ENCODE measurements at places on chromosomes 7 and 10.

GRCh38 chr7:112283382-112283910 is 77.0 kb downstream of the ZNF277 start:
- DNase-seq, result no peak

DNA sequence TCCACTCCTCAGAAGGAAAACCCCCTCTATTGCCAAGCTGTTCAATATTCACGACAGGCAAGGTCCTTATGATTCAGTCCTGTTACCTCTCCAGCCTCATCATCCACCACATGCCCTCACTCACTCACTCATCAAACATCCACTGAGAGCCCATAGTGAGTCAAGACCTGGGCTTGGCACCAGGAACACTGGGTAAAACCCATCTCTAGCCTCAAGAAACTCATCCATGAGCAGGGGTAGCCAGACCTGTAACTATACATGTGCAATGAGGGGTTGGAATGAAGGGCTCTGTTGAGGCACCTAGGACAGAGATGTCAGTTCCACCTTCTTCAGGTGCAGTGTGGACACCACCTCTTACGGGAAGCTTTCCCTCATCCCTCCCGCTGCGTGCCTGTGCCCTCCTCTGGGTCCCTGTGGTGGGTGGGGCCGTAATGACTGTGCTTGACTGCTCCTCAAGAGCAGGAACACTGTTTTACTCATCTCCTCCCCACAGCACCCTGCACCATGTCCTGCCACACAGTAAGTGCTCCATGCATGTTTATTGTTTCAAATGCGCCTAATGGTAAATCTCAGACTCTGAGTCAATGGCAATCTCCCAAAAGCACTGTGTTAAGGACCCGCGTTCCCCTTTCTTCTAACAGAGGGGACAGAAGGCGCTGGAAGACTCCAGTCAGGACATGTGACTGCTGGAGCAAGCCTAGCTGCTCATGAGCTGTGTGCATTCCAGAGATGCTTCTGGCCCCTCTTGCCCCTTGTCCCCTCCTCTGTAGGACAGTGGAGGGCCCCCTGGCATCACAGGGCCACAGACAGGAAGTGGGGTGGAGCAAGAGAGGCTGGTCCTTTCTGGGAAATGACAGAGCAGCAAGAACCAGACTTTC is 95.4 kb downstream of the HIPK2 start:
- peak; percentile 75 for DNase-seq

GRCh38 chr7:22949944-22950343 is 64.0 kb downstream of the HYCC1 start:
- DNase-seq, result peak; percentile 13

DNA sequence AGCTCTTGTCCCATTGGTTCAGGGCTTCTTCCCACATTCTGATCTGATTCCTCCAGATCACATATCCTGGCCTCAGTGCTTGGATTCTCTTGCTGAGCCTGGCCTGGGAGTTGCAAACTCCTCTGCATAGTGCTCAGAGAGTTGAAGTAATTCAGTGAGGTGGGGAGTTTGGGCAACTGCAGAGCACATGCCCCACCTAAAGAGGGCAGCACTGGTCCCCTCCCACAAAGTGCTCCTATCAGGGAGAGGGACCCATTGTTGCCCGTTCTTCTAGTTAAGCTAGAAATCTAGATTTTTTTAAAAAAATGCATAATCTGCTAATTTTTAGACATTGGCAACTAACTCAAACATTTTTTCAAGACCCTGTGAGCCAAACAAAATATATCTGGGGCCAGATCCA is 45.1 kb downstream of the CHN2 start:
- DNase-seq, result no peak

GRCh38 chr10:100043344-100043743 is 33.6 kb upstream of the DNMBP start:
- DNase-seq, result no peak

DNA sequence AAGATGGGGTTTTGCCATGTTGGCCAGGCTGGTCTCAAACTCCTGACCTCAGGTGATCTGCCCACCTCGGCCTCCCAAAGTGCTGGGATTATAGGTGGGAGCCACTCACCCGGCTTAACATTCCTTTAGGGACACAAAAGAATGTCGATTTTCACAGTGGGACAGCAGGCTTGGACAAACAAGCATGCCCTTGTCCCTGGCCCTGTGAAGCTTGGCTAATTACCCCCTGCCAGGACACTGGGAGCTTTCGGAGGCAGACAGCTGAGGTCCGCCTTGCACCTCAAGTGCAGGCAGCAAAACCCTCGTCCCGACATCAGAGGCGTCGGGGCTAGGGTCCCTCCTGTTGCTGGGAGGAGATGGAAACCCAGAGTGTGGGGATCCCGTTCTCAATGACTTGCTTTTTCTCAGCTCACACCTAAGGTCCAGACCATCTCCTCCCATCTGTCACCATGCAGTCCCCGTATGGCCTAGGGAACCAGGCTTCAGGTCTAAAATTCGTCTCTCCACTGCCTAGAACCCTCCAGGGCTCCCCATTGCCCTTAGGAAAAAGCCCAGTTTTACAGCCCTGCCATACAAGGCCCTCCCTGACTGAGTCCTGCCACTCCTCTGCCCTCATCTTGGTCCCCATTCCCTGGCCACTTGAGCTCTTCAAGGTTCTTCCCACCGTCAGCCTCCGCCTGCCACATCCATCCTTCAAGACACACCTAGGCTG is 6.3 kb upstream of the CLIP2 start:
- DNase-seq, result no peak
